ENCODE measurements at places on chromosomes 1 and 21.

DNA sequence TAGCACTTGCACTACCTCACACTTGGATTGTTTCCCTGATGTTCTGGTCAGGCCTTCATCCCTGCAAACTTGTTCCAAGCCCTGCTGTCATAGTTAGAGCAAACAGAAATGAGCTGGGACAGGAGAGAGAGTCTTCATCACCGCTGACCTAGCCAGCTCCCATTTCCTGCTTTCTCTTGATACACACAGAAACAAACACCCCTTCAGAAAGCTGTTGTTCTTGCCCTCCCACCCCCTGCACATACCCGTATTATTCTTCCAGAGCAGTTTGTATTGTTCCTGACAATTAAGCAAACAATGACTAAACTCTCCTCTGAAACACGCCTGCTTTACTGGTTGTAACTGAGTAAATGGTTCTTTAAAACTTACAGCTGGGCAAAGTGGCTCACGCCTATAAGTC is 2.9 kb upstream of the SYT2 start:
- DNase-seq, result no peak

- DNase-seq, result no peak
Observed at GRCh38 chr21:44955141-44955797, 15.4 kb downstream of the SLX9 start.

- no peak for DNase-seq
Observed at GRCh38 chr21:35053356-35054096, 4.4 kb upstream of the RUNX1 start.

- no peak for DNase-seq
Observed at GRCh38 chr1:125119024-125119441, 3934.3 kb downstream of the SRGAP2C start.

DNA sequence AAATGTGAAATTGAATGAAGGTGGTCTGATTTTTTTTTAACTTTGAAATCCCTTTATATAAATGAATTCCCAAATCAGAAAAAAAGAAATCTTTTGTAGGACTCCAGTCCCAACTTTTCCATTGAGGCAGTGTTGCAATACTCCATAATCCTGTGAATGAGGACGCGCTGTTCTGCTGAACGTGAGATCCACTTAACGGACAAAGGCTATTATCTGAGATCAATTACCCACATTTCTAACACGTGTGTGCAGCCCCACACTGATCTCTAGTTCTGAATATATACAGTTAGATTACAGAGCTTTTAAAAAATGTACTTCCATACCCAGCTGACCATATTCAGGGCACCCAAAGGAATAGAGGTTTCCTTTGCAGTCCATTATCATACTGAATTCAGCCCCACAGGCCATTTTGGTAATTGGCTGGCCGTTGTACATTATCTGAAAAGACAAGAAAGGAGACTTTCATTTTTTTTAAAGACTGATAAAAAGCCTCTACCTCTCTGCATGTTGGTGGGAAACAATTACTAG is 19.0 kb downstream of the RCC2 start:
- DNase-seq, result no peak

- no peak for DNase-seq
Observed at GRCh38 chr21:45863751-45864150, 117.8 kb upstream of the COL6A1 start.

DNA sequence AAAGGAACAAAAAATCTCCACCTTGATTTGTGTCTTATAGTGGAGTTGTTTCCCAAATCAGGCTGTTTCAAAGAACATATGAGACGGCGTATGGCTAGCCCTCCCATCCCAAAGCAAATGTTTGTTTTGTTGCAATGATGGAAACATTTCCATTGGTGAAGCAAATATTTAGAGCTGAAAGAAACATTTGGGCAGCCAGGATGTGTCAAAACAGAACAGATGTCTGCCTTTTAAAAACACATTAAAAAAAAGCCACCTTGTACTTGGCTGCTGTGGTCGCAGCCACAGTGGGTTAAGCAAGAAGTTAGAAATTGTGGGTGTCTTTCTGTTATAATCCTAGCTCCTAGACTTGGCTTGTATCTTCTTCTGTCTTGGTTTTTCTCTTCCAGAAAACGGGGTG is 116.3 kb downstream of the PEX14 start:
- DNase-seq, result no peak

- no peak for DNase-seq
Observed at GRCh38 chr1:200334661-200335256, 75.1 kb downstream of the ZNF281 start.

DNA sequence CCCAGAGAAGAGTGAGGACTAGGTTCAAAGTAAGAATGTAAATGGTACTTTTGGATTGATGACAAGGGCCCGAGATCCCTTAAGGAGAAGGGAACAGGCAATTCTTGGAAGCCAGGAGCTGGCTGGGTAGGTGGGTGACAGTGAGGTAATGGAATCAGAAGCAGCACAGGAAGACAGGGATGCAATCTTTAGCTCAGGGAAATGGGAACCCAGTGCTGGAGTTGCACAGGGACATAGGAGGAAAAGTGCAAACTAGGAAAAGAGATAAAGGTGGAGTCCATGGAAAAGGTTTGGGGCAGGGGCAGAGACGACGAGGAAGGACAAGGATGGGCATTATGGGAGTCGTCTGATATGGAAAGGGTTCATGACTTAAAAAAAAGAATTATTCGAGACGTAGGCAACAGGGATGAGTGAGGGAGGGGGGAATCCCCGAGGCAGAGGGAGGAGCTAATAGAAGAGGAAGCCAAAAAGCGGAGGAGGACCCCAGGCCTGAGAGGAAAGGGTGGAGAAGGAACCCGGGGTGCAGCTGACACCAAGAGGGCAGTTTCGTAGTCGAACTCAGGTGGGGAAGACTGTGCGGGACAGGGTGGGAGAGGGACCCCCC is 495 bp downstream of the PI4KB start:
- DNase-seq, result no peak

GRCh38 chr21:20968391-20968790 is 29.8 kb upstream of the NCAM2 start:
- no peak for DNase-seq

DNA sequence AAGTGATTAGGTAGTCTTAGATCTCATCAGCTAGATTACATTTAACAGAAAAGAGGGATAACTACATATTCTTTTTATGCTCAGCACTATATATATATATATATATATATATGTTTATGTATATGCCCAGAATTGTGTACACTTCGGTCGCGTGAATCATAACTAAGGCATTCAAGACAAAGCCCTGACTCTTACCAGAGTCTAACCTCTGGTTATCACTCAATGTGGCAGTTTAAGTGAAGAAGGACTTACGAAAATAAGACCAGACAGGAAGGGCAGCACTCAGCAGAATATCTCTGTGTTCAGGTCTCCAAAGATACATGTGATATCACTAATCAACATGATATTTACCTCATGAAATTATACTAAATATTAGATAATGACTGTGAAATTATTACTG is 1326.7 kb downstream of the MRPL39 start:
- DNase-seq, result no peak

DNA sequence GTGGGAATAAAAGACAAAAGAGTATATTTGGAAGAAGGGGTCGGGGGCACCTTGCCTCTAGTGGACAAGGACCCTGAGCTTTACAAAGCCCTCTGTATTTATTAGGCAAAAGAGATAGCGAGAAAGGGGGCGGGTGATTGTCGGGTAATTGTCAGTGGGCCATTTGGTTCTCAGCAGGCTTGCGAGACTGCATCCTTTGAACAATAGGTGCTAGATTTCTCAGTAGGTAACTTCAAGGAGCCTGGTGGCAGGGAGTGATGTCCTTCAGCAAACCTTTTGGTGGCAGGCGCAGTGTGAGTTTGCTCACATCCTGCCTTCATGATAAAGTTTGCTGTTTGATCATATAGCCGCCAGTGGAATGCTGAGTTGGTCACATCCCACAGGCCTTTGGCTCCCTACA is 71.4 kb downstream of the AXDND1 start:
- no peak for DNase-seq

- DNase-seq, result no peak
Observed at GRCh38 chr1:106680776-106681344, 375.6 kb upstream of the PRMT6 start.

- DNase-seq, result no peak
Observed at GRCh38 chr1:92485381-92486250, 1.1 kb downstream of the GFI1 start.

DNA sequence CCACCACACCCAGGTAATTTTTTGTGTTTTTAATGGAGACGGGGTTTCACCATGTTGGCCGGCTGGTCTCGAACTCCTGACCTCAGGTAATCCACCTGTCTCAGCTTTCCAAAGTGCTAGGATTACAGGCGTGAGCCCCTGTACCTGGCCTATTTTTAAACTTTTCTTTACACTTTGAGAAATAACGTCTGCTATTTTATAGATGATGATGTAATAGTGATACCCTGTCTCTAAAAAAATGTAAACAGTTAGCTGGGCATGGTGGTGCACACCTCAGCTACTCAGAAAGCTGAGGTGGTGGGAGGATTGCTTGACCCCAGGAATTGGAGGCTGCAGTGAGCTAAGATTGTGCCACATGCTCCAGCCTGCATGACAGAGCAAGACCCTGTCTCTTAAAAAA is 47.9 kb downstream of the RALGPS2 start:
- no peak for DNase-seq

GRCh38 chr1:206000641-206001339 is 2.4 kb downstream of the RAB7B start:
- no peak for DNase-seq

DNA sequence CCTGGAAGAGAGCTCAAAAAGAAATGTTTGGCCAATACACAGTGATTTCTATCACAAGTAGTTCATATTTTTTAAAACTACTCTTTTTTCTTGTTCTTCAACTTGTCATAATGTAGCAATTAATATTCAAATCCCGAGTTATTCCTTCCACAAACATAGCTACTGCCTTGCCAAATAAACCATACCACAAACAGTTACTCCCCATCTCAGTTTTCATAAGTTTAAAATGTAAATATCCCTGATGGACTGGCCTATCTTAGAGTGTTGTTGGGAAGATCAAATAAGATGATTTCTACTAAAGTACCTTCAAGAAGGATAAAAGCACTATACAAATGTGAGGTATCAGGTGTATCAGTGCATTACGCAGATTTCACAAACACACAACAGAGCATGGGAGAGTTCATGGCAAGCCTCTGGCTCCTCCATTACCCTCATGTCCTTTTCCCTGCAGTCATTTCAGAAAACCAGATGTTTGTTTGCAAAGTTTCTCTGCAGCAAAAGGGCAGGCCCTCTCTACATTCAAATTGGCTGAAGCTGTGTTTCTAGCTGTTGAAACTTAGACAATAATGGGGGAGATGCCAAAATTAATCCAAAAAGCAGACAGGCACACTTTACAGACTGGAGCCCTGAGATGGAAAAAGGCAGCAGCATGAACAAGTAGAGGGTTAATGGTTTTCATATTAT is 16.1 kb downstream of the WLS start:
- no peak for DNase-seq

Data from NCI-H446 treated with DMSO at 0.1 percent for 48 hours (cell line).